ENCODE measurements at places on chromosomes 4 and X.

DNA sequence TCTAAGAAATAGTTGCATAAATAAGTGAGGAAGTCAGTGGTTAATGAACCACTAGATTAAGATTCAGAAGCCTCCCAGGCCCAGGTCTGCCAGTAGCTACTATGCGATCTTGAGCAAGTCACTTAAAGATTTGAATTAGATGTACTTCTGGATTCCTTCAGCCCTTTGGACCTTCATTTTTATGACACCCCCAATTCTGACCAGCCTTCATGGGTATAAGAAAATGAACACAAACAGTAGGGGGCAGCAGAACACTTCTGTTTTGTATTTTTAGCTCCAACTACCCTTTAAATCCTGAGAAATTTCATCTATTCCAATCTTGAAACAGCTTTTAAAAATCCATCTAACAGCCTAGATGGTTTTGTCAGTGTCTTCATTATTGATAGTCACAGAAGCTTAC, 19.0 kb downstream of the TMEM47 start:
- DNase-seq, result no peak

- no peak for DNase-seq
Observed at GRCh38 chrX:138754861-138755260, 43.3 kb upstream of the FGF13 start.

GRCh38 chrX:119602701-119603255, 3.4 kb downstream of the NKRF start:
- no peak for DNase-seq

DNA sequence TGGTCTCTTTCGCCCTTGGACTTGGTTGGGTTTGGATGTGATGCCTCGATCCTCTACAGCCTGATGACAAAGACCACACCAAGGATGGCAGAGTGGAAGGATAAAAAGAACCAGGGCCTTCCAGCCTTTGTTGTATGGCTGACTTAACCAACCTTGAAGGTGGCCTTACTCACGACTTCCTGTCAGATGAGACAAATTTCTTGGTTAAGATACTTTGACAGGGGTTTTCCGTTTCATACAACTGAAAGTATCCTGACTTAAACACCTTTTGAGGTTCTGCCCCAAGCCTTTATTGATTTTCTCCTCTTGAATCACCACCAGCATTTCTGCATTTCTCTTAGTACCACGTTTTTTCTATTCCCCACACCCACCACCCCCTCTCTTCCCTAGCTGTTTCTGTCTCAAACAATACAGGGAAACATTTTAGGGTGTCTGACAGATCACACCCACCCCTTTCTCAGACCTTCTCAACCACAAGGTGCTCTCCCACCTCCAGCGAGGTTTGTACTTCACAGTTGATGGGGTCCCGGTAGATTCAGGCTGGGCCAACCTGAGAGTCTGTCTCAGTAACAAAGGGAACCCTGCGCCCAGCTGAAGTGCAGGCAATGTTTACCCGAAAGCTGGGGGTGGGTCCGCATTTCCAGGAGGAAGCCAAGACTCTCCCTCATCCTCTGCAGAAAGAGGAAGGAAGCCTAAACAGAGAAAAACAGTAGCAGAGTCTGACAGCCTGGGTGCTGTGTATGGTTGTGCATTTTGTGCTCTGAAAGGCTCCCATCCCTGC, 5.0 kb upstream of the TSPAN5 start:
- no peak for DNase-seq

DNA sequence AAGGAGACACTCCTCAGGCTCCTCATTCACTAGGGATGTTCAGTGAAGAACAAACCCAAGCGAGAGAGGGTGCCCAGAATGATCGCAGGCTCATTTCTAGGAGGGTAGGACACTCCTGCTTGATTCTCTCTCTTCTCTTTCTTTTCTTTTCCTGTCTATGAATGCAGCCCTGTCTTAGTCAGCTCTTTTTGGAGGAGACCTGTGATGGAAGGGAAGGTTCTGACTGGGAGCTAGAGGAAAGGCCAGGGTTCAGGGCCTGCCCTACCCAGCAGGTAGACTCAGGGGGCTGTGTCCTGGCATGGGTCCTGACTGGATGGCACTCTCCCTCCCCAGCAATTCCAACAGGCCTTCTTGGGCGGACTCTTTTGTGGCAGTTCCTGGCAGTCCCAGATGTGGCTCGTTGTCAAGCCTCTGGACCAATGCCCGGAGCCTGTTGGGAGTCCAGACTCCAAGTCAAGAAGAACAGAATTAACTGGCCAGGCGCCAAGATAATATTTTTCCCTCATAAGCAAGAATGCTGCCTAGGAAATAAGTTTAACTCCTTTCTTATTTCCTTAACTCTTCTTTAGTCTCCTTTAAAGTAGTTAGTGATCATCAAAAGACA, 139.4 kb upstream of the SCML1 start:
- no peak for DNase-seq

- no peak for DNase-seq
Observed at GRCh38 chrX:42944381-42944998, 166.5 kb upstream of the PPP1R2C start.

- no peak for DNase-seq
Observed at GRCh38 chrX:13661735-13662288, 8.9 kb downstream of the TCEANC start.

GRCh38 chr4:54038056-54038455, 26.3 kb downstream of the CHIC2 start:
- DNase-seq, result no peak

DNA sequence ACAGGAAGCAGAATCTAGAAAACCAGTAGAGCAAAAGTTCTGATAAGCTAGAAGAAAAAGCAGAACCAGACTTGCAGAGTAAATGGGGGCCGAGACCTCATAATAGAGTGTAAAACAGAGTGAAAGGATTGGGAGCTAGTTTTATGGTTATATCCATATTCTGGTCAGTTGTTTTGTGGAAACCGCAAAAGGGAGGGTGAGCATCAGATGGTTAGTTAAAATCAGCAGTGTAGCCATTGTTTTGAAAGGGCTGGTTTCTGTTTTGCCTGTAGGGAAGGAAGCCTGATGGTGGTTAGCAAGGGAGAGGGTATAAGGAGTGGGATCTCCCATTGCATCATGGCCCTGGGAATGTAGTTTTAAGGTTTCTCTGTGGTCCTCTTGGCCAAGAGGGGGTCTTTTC, 17.2 kb upstream of the CCNI start:
- no peak for DNase-seq

- DNase-seq, result no peak
Observed at GRCh38 chr4:177006331-177006730, 213.6 kb upstream of the VEGFC start.

DNA sequence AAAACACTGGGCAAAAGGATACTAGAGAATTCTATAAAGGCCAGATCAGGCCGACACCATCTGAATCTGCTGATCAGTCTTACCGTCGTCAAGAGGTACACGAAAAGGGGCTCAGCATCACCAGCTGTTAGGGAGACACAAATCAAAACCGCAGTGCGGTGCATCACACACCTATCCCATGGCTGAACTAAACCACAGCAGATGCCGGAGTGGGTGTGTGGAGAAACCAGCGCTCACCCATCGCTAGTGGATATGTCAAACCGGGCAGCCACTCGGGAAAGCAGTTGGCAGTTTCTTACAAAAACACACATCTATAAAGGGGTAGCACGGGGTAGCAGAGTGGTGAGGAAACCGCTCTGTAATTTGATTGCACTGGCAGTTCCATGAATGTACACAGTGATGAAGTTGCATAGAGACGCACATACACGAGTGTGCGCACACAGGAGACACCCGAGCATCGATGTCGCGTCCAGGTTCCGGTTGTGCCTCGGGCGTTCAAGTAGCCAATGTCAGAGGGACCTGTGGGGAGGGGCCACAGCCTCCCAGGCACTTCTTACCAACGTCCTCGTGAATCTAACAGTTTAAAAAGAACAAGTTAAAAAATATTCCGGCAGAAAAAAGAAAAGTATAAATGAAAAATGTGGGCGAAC, 23.1 kb upstream of the CCNQ start:
- DNase-seq, result no peak

DNA sequence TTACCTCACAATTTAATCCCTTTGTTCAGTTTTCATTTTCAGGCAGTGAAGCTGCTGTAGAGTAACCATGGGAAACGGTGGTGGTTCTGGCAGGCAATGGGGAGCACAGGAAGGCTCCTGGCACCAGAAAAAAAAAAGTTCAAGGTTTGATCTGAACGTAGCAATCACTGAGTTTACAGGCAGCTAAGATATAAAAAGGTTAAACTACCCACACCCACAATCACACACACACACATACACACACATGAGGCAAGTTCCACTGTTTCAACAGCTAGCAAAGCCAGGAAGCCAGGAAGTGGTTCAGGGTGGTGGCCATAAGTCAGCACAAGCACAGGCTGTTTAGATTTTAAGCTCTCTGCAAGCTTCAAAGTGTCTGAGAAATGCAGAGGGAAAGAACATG, at the start of gene SULT1B1:
TSS of gene SULT1B1 (minus strand) at position 166 of the 400 bp plus-strand sequence. CDS start 5,403 bp downstream, outside the sequence.
- no peak for DNase-seq

DNA sequence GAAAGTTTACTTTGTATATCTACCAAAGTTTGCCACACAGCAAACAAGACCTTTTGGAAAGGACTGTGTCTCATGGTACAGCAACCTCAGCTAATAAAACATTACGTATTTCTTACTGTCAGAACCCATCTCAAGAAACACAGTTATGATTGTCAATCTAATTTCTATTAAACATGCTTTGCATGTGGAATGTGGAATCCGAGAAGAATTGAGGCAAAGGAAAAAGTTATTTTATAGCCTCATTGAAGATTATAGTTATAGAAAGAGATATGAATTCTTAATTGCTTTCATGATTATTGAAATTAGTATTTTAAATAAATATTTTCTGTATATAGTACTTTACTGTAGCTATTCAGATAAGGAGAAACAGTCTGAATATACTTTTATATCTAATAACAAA, 5.4 kb downstream of the PCDH7 start:
- DNase-seq, result no peak

Data from HCT116 (cell line).